CD8-positive, alpha-beta memory T cell (primary cell): ENCODE measurements at places on chromosomes 4 and X.

DNA sequence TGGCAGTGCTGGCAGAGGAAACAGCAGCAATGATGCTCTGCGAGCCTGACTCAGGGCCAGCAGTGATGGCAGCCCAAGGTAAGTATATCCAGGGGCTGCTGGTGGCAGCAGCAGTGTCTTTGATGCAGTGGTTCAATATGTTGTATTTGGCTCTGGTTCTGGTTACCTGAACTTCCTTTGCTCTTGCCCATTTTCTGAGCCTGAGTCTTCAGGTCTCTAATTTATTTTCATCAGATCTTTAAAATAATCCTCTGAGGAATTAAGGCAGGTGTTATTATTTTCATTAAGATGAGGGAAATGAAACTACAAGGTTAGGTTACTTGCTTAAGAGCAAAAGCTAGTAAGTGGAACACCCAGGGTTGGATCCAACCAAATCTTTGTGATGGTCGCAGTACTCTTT is 102.8 kb upstream of the BMP2K start:
- no peaks in the 10 kb centered on the region for H3K4me1 ChIP-seq
- no peak for DNase-seq
- no peaks in the 10 kb centered on the region for H3K27me3 ChIP-seq
- no peak overlapping the region for H3K27ac ChIP-seq

- H3K27me3 ChIP-seq: no peaks in the 10 kb centered on the region
- no peak overlapping the region for H3K27ac ChIP-seq
- H3K4me3 ChIP-seq: no peak overlapping the region
- H3K36me3 ChIP-seq: no peaks in the 10 kb centered on the region
Measured at GRCh38 chrX:124699876-124700275, 353.5 kb downstream of the SH2D1A start.

GRCh38 chr4:141133146-141133998 is at the start of gene RNF150:
Gene RNF150, minus strand, starts transcription at chr4:141133469.
- no peak within 1 kb of the TSS for H3K27ac ChIP-seq
- H3K27me3 ChIP-seq: no peaks in the 10 kb centered on the region
- no peaks in the 10 kb centered on the region for H3K4me1 ChIP-seq
- DNase-seq: no peak
- no peaks in the 10 kb centered on the region for H3K36me3 ChIP-seq

- no peak for DNase-seq
- no peaks in the 10 kb centered on the region for H3K27me3 ChIP-seq
- H3K4me3 ChIP-seq: no peak overlapping the region
- H3K27ac ChIP-seq: no peak overlapping the region
- H3K36me3 ChIP-seq: no peaks in the 10 kb centered on the region
Measured at GRCh38 chr4:77360451-77360850, 203.4 kb downstream of the CCNG2 start.

- H3K27me3 ChIP-seq: no peaks in the 10 kb centered on the region
- H3K4me3 ChIP-seq: no peak overlapping the region
- peaks cover 38% of the 10 kb centered on the region for H3K36me3 ChIP-seq
- H3K4me1 ChIP-seq: no peaks in the 10 kb centered on the region
- DNase-seq: no peak
- no peak overlapping the region for H3K27ac ChIP-seq
Measured at GRCh38 chr4:3177426-3177825, 71.5 kb upstream of the MSANTD1 start.
